Pulmonary artery endothelial cell (primary cell): ENCODE measurements at places on chromosomes 7 and 10.

- DNase-seq: peak; percentile 15
Measured at GRCh38 chr7:10889266-10889898, 84.3 kb upstream of the PHF14 start.

- DNase-seq: peak; percentile 68
Measured at GRCh38 chr7:55065511-55066229, 46.9 kb downstream of the EGFR start.

DNA sequence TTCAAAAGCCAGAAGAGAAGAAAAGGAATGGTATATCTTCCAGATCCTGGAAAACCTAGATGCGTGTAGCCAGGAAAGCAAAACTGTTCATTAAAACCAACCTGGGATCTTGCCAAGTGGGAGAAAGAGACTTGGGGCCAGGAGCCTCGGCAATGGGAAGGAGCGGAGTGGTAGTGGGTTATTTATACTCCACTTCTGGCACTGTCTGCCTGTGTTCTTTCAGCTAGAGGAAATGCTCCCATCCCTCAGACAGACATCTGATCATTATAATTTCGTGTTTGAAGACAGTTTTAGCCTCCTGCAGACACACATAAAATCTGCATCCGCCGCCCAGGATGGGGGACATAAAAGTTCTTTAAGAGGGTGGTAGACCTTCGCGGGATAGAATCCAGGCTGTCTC, 421.6 kb downstream of the RPS24 start:
- DNase-seq: no peak

- DNase-seq: no peak
Measured at GRCh38 chr7:142585425-142585824, 163.8 kb upstream of the PRSS1 start.

DNA sequence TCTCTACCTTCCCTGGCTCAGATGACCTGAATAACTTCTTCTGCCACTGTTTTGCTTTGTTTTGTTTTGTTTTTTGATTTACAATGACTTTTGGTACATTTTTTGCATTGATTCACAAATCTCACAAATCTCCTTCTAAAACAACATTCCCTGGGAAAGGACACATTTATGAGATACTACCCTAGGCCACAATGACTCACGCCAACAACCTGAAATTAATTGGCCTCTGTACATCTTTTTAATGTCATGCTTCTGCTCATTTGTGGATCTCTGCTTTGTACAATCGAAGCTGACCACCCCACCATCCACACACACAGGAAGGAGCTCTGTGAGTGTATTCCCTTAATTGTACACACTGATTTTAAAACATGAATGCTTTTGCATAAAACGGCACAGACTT, 156.7 kb upstream of the PFKP start:
- no peak for DNase-seq

- DNase-seq: no peak
Measured at GRCh38 chr7:155836216-155837125, 24.2 kb upstream of the SHH start.

DNA sequence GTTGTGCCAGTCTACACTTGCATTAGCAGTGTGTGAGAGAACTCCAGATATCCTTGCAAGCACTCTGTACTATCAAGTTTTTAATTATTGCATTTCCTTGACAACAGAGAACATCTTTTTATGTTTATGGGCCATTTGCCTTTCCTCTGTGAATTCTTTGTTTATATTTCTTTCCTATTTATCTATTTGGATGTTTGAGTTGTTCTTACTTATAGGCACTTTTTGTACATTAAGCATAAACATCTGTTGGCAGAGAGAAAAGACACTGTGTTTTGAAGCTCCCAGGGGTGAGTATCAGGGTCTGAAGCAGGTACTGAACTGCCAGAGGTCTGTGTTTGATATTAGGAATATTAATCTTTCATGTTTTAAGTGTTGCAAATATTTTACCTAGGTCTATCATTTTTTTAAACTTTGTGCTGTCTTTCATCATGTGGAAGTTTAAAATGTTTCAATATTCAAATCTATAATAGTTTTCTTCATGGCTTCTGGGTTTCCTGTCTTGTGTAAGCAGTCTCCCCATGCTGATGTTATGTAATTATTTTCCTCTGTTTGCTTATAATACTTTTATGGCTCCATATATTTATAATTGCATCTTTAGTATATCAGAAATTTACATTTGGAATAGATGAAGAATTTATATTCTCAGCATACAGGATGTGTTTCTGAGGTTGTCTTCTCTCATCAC, 17.7 kb upstream of the PDCD4 start:
- DNase-seq: no peak

DNA sequence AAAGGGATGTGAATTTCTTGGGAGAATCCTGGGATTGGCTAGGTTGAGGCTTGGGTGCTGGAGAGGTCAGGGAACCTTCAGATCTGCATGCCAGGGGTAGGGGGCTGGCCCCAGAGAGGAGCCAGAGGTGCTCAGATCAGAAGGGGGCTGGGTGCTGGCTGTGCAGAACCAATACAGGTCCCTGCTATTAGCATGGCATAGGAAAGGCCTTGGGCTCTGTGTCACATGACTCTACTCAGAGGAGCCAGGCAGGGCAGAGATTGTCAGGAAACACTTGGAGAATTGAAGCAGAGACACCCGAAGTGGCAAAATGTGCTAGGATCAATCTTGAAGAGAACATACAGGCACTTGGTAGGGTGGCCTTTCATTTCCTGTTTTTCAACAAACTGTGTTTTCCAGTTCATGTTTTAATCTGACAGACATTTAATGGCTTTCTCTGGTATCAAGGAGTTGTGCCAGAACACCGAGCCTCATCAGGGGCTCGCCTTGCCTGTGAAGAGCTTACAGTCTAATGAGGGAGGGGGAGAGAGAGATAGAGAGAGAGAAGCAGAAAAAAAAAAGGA, 498.9 kb downstream of the RPS24 start:
- no peak for DNase-seq

GRCh38 chr10:112843623-112844022, 106.4 kb upstream of the TCF7L2 start:
- DNase-seq: no peak

- no peak for DNase-seq
Measured at GRCh38 chr10:11712744-11713143, 29.4 kb upstream of the ECHDC3 start.

- no peak for DNase-seq
Measured at GRCh38 chr10:69955211-69955805, 97.3 kb upstream of the MACROH2A2 start.

- no peak for DNase-seq
Measured at GRCh38 chr7:43195256-43195655, 82.8 kb downstream of the HECW1 start.

DNA sequence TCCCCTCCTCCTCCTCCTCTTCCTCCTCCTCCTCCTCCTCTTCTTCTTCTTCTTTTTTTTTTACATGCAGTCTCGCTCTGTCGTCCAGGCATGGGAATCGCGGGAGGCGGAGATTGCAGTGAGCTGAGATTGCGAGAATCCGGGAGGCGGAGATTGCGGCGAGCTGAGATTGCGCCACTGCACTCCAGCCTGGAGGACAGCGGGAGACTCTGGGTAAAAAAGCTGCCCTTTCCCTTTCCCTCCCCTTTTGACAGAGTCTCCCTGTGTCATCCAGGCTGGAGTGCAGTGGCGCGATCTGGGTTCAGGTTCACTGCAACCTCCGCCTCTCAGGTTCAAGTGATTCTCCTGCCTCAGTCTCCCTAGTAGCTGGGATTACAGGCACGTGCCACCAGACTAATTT, 168.1 kb upstream of the MALRD1 start:
- no peak for DNase-seq

DNA sequence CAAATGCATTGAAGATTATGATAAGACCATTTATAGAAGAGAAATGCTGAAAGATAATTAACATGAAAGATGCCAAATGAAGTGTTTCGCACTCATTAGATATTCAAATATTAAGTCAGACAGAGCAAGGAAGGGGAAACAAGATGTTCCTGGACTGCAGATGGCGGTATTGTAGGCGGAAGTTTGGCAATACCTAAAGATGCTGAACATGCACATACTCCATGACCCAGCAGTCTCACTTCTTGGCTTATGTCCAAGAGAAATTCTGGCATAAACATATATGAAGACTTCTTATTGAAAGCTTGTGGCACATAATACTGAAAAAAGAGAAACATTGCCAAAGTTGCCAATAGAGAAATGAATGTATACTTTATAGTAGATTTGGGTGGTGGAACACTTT, 325.4 kb upstream of the SEMA3C start:
- DNase-seq: no peak

- DNase-seq: no peak
Measured at GRCh38 chr7:100686822-100687211, 7.2 kb downstream of the GIGYF1 start.

- no peak for DNase-seq
Measured at GRCh38 chr7:22564511-22565045, 64.6 kb upstream of the STEAP1B start.

- no peak for DNase-seq
Measured at GRCh38 chr7:133015888-133016287, 66.0 kb downstream of the CHCHD3 start.

DNA sequence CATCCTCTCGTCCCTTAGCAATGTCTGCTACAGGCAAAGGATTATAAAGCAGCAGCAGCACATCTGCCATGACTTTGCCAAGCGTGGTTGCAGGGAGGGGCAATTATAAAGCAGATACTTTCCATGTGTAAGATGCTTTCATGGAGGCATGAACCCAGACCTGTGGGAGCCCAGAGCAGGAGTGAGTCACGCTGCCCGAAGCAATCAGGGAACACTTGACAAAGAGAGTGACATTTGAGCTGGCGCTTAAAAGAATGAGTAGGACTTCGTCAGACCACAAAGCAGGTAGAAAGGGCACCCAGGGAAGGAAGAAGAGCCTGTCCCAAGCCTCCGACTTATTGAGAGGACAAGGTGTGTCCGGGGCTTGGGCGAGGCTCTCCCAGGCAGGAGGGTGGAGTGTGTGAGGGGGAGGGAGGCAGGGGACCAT, 147.2 kb downstream of the MYOF start:
- no peak for DNase-seq

GRCh38 chr7:31953432-31953831, 116.8 kb downstream of the PDE1C start:
- no peak for DNase-seq

GRCh38 chr7:103025341-103025740, 49.3 kb downstream of the FBXL13 start:
- DNase-seq: no peak

DNA sequence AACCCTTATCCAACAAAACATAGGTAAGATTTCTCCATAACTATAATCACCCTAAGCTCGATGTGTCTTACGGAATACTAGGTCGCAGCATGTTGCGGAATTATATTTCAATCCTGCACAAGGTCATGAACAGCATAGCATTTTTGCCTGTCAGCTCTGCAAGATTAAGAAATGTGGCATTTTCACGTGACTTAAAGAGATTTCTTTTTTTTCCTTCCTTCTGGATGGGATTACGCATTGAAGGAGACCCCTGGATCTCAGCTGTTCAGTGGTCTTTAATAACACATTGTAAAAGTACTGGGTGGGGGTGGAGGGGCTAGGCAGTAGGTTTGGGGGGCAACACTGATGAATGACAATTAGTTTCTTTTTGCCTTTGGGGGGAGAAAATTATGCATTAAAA, 106.7 kb downstream of the CUBN start:
- DNase-seq: no peak

GRCh38 chr7:151488096-151488495, 31.6 kb downstream of the RHEB start:
- no peak for DNase-seq
